ENCODE measurements at places on chromosomes 4 and X.

DNA sequence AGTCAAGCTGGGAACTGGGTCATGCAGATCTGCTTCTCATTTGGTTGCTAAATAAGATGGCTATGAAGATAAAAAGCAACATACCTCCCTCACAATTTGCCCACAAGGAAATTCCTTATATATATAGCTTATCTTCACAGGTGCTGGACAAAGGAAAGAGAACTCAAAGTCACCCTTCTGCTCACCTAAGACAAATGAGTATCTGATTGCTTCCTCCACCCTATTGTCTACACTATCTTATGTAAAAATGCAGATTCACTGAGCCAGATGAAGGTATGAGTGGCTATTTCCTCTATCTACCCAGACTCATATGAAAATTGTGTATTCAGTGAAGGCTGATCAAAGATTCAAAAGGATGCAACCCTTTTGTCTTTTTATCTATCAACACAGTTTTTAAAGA, 50.8 kb downstream of the CHM start:
- no peak for DNase-seq

DNA sequence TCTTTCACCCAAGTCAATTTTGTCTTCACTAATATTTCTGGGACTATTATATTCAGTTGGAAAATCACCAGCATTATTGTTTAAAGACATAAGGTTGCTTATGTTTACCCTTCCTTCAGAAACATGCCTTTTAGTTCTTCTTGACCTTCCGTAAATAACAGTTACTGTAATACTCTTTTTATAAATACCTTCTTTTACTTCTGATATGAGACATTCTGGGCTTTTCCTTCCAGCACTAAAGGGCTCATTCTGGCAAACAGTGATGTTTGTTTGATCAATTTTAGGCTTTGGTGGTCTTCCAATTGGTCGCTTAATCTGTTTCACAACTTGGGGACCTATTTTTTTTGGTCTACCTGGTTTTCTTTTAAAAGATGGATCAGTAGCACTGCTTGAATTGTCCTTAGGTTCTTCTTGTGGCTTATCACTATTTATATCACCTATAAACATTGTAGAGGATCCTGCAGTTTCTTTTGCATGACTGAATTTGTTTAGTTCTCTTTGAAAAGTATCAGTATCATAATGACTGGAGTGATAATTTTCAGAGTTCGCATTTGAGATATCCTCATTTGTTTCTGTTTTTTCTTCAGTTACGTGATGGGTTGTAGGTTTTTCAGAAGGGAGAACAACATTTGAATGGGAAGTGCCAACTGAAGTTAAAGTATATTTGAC, 64.8 kb downstream of the NCAPG start:
- DNase-seq: no peak

DNA sequence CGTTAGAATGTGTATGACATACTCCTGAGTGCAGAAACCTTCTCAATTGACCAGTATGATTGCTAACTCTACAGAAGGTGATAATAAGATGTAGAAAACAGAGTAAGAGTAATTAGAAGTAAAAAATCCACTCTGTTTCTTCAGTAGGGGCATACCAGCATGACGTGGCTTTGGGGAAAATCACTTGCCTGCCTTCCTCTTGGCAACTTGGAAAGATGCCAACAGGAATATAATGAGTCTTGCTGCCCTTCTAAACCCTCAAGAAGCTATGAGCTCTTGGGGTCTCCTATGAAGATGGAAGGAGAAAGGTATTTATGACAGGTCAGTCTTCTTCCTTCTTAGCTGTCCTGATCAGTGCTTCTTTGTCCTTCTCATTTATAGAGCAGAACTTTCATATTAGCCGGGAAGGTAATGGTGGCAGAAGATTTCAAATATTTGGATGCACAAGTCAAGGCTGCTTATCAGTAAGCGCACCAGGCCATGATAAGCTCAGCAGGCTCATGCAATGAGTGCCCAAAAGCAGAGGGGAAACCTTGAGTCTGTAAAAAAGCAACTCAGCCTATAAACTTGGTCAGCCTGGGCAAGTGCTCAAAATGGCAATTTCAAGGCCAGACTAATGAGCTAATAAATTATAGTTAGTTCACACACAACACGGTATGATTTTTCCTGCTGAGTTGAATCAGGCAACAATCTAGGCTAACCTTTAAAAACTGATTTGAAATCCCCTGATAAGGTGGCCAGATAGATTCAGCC, 69.7 kb upstream of the PPARGC1A start:
- no peak for DNase-seq

DNA sequence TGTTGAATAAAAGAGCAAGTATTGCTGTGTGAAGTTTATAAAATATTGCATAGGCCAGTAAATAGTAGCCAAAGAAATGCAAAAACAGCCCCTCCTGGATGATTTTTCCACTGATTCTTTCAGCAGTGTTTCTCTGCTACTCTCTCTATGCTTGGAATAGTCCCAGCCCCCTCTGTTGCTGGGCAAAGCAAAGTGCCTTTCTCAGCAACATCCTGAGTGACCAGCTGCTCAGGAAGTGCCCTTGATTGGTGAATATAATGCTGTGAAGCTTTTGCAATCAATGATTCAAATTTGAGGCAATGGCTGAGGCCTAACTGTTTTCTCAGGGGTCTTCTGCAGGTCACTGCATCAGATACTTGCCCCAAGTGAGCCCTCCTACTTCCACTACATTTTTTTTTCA, 656.7 kb downstream of the ZNF674 start:
- no peak for DNase-seq

- no peak for DNase-seq
Observed at GRCh38 chr4:156970501-156971164, 966 bp downstream of the PDGFC start.

- no peak for DNase-seq
Observed at GRCh38 chr4:6573986-6574746, 823 bp upstream of the MAN2B2 start.

DNA sequence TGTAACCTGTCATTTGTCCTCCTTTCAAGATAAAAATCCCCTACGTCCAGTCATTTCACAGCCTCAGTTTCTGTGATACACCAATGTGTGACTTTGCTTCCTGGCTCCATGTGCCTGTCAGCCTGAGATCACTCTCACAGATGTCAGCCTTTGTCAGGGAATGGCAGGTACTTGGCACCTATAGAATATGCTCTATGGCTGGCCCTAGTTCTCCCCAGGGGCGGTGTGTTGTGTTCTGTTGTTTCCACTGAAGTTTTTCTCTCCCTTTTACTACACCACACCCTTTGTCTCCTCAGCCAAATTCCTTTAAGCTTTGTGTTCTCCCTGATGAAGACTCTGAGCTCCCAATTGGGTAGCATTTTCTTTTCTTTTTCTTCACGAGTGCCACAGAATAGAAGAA, 81.7 kb downstream of the ALPK1 start:
- no peak for DNase-seq

- no peak for DNase-seq
Observed at GRCh38 chrX:123121241-123121640, 62.8 kb upstream of the GRIA3 start.

GRCh38 chr4:8329859-8330761, 60.6 kb downstream of the HTRA3 start:
- DNase-seq: no peak

GRCh38 chr4:17869327-17869726, 58.5 kb downstream of the NCAPG start:
- no peak for DNase-seq

- DNase-seq: no peak
Observed at GRCh38 chr4:38514465-38515146, 149.4 kb upstream of the KLF3 start.

- no peak for DNase-seq
Observed at GRCh38 chr4:81113024-81113423, 82.5 kb downstream of the BMP3 start.

DNA sequence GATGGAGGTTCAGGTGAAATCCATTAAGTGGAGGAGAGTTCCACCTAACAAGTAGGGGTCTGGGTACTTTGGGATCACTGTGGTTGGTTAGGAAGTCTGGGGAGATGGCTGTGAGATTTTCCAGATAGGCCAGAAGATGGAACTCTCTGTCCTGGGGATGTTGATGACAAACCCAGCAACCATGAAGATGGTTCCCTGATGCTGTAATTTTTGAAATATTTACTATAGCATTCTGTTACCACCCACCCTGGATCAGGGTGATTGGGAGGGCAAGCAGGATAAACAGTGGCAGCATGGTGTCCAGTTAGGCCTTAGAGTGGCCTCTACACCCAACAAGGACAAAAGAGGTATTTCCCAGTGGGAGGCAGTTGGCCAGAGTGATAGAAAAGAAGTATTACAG, 15.9 kb upstream of the NELFA start:
- no peak for DNase-seq

DNA sequence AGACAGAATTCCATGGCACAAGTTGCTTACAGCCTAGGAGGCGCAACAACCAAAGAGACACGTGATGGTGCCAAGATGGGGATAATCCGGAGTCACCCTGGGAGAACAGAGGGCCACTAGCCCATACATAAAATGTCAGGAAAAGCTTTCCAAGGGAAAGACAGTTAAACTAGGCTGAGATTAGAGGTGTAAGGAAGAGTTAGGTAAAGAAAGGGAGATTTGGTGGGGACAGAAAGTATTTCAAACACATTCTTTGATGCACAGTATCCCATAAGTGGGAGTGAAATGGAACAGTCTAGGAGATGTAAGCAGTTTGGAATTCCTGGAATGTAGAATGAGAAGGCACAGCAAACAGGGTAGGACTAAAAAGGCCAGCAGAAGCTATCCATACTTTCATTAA, 860.9 kb upstream of the LCORL start:
- no peak for DNase-seq

DNA sequence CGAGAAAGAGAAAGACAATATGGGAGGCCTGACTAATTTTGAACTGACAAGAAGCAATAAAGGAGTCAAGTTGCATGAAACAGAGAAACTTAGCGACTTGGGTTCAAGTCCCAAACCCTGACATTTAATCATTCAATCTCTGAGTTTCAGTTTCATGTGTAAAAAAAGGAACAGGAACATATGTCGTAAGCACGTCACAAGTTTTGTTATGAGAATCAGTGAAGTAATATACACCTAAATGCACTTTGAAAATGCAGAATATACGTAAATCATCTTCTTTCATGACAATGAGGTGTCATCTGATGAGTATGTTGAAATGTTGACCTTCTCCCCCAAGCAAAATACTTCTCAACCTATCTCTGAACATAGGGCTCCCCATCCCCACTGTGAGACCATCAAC, 10.4 kb downstream of the ACOT9 start:
- no peak for DNase-seq

DNA sequence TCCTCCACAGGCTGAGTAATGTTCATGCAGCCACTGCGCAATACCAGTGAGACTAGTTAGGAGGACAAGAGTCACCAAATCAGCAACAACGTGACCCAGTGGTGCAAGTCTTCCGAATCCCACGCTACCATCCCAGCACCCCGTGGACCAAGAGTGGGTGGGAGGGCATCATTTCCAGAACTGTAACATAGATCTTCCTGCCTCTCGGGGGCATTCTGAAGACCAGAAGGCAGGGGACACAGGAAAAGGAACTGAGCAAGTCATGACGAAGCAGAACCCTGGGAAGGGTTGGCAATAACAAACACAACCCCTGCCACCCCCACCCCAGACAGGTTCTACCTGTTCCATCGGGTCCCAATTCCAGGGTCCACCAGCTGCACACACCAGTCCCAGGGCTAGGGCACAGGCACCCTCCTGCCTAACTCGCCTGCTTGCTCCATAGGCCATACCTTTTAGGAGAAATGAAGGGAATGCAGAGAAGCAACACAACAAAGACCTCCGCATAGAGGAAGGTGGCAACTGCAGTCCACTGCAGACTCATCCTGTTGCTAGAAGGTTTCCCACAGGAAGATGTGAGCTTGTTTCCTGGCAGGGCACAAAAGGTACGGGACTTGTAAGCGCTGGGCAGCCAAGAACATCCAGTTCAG, 1.4 kb downstream of the BCAP31 start:
- DNase-seq: no peak

DNA sequence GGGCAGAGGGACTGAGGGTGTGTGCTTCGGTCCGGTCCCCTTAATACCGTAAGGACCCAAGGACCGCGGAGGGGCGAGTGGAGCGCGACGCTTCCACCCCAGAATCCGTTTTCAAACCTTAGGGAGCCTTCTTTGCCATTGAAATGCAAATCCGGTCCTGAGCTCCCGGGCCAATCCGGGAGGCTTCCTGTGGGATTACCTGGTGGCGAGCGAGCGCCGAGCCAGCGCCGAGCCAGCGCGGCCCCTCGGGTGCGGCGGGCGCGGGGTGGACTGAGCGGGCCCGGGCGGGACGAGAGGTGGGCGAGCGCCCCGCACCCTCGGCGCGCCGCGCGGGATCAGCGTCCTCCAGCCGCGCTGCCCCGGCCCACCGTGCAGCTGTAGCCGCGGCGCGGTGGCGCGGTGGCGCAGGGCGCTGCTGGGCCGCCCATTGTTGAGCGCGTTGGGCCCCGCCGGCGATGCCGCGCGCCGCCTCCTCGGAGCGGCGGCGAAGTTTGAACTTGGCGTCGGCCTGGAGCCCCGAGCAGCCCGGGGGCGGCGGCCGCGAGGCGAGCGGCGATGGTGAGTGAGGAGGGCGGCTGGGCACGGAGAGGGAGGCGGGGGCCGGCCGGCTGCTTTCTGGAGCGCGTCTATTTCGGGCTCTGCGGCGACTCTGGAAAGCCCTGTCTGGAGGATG, 208.7 kb downstream of the SOWAHB start:
- DNase-seq: no peak
